ENCODE measurements at places on chromosomes 16 and 17.

DNA sequence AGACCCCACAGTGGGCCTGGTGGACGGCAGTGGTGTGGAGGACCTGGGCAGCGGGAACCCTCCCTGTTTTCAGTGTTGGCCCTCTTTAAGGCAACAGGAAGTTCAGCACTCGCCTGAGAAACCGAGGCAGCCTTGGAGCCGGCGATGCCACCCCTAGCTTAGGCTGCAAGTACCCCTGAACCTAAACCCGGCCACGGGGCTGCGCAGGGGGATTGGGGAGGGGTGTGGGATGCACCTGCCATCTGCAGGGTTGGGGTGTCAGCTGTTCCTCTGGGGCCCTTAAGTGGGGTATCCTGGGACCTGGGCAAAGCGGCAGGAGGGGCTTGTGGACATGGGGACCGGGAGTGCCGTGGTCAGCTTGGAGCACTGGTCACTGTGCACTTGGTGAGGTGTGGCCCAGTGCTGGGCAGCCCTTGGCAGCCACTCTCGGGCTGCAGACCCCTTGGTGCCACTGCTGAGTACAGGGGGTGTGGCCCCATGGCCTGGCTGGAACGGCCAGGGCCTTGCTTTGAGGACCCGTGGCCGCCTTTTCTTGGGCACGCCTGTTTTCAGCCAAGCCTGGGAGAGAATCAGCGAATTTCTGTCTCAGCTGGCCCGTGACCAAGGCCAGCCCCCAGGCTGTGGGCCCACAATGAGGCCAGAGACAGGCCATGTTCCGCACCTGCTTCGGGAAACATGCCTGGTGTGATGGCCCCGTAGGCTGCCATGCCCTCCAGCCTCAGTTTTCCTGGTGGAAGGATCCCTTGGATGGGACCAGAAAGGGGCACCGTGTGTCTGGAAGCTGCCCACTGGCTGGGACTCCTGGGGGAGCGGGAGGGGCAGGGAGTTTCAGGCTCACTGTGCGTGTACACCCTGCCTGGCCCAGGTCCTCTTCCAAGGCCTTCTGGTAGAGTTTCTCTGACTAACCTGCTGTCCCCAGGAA lies 4.1 kb upstream of the SLC25A10 start:
- no peak for DNase-seq

DNA sequence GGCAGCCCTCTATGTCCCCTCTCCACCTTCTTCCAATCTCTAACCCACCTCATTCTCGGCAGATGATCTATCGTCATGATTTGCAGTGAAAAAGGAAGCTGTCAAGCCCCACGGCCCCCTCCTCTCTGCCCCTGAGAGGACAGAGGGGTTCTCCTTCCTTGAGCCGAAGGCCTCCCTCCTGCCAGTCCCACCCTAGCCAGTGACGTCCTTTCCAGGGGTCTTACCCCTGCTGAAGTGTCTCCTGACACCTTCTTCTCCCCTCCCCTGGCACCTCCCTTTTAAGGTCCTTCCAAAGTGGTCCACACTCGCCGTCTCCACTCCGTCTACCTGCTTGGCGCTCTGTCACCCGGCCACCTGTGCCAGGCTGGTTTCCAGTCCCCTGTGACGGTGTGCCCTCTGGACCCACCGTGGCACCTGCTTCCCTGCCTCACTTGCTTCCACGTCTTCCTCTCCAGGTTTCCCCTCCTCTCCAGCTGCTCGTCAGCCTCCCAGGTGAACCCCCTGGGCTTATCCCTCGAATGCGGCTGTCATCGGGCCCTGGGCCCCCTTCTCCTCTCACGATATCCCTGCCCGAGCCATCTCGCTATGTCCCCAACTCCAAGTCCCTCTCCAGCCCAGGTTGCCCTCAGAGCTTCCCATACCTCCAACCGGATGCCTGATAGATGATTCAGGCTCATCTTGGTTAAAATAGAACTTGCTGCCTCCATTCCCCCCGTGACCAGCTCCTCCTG lies 5.7 kb downstream of the CCDC102A start:
- no peak for DNase-seq

DNA sequence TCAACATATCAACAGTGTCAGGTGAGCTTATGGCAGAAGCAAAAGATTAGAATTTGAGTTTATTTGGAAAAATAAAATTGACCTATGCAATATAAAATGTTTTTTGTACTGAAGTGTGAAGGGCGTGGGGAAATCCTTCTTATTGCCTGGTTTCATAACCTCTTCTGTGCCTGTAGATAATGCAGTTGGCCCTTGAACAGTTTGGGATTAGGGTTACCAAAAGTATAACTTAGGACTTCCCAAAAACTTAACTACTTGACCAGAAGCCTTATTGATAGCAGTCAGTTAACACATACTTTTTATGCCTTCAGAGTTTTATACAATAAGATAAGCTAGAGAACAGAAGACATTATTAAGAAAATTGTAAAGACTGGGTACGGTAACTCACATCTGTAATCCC lies 66.0 kb downstream of the TMC6 start:
- DNase-seq: no peak

DNA sequence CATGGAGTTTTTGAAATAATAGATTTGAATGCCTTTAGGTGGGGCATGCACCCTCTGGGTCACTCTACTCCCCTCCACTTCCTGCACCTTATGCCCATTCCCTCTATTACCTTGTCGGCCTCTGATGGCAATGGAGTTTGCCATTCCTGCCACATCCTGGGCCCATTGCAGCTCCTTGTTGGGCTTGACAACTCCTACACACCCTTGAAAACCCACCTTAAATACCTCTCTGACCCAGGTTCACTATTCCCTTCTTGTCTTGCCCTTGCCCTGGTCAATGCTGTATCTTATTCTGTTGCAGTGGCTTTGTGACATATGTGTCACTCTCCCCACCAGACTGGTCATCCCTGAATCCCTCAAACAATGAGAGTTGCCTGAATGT lies 2.4 kb downstream of the CCR7 start:
- no peak for DNase-seq

GRCh38 chr17:77863814-77864161 lies 94.7 kb upstream of the TNRC6C start:
- DNase-seq: peak; percentile 82

GRCh38 chr17:78342449-78343186 lies 17.3 kb downstream of the SOCS3 start:
- DNase-seq: peak; percentile 81

GRCh38 chr16:72530434-72530833 lies 358.5 kb upstream of the PMFBP1 start:
- DNase-seq: no peak

DNA sequence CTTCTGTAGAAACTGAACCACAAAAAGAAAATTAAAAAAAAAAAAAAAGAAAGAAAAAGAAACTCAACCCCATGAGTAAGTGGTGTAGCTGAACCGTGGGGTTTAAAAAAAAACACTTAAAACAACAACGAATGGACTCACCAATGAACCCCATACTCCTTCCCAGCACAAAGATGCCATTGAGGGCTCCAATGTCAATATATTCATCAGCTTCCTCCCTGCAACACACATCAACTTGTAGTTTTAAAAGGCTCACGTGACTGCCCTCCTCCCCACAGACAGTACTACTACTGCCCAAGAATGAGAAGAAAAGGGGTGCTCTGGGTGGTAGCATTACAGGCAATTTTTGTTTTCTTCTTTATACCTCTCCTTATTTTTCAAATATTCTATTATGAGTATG lies 3.3 kb upstream of the KLHL11 start:
- DNase-seq: no peak

DNA sequence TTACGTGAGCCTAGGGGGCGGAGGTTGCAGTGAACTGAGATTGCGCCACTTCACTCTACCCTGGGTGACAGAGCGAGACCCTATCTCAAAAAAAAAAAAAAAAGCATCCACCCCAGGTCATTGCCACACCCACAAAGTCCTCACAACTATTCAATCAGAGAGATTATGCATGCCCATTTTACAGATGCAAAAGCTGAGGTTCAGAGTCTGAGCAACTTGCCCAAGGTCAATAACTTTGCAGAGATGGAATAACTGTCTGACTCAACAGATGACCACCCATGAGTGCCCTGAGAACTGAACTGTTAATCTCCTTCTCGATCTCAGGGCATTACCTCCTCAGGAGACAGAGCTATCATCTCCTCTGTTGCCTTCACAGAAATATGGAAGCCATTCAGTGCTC lies 5.5 kb upstream of the TMEM114 start:
- DNase-seq: no peak

GRCh38 chr17:9016941-9017552 lies 4.3 kb upstream of the NTN1 start:
- peak; percentile 81 for DNase-seq

DNA sequence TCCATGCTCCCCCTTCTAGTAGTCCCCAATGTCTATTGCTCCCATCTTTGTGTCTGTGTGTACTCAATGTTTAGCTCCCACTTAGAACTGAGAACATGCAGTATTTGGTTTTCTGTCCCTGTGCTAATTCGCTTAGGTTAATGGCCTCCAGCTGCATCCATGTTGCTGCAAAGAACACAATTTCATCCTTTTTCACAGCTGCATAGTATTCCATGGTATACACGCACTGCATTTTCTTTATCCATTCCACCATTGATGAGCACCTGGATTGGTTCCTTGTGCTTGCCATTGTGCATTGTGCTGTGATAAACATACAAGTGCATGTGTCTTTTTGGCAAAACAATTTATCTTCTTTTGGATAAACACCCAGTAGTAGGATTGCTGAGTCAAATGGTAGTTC lies 77.0 kb upstream of the HSBP1 start:
- no peak for DNase-seq

DNA sequence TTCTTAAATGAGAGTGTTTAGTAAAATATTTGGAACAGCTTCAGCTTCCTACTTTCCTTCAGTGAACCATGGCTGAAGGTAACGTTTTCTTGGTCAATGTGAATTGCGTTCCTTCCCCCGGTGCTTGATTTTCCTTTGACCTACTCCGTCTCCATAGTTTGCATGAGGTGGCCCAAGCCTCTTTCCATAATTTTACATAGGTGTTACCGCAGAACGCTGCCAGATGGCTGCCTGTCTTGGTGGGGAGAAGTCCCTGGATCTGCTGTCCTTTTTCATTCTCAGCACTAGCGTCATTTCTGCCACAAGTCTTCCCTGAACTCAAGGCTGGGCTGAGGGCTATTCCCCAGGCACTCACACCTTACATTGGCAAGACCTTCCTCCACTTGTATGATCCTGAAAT lies 178.4 kb downstream of the PRKCA start:
- DNase-seq: no peak

DNA sequence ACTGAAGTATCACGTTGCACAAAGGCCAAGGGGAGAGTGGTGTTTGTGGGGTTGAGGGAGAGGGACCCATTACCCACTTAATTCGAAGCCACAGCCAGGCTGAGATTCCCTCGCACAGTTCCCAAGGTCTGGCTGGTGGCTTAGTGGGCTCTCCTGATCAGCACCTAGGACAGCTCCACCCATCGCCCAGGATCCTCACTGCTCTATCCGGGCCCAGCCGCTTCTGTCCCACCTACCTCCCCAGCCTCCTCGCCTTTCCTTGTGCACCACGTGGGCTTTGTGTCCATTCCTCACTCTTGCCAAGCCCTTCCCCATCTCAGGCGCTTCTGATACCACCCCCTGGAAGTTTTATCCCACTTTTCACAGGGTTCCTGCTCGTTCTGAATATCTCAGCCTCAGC lies 163.5 kb downstream of the CCT6B start:
- peak; percentile 73 for DNase-seq

Data from stomach (tissue), 19 donors.